Chondrocyte (in vitro differentiated cells): ENCODE measurements at places on chromosomes 12 and 14.

DNA sequence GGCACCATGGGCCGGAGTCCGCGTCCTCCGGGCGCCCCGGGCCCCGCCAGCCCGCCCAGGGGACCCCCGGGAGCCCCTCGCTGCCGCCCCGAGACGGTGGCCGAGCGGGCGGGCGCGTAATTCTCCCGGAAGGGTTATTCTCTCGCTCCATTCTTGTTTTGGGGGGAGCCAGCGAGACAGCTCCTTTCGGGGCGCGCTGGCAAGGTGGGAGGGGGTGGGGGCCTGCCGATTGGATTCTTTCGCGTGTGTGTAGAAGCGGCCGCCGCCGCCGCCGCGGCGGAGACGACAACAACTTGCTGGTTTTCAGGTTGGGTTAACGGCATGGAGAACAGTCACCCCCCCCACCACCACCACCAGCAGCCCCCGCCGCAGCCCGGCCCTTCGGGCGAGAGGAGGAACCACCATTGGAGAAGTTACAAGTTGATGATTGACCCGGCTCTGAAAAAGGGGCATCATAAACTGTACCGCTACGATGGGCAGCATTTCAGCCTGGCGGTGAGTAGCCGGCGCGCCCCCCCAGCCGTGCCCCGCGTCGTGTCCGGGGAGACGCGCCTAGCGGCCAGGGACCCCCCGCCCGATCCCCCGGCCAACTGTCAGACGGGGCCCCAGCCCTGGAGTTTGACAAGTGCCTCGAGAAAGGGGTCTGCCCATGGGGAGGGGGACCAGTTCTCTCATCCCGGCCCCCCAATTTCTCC lies 755 bp downstream of the SETD1B start:
- peak overlapping the region; percentile 93 for H3K4me3 ChIP-seq
- H3K27ac ChIP-seq: peak overlapping the region; percentile 97

DNA sequence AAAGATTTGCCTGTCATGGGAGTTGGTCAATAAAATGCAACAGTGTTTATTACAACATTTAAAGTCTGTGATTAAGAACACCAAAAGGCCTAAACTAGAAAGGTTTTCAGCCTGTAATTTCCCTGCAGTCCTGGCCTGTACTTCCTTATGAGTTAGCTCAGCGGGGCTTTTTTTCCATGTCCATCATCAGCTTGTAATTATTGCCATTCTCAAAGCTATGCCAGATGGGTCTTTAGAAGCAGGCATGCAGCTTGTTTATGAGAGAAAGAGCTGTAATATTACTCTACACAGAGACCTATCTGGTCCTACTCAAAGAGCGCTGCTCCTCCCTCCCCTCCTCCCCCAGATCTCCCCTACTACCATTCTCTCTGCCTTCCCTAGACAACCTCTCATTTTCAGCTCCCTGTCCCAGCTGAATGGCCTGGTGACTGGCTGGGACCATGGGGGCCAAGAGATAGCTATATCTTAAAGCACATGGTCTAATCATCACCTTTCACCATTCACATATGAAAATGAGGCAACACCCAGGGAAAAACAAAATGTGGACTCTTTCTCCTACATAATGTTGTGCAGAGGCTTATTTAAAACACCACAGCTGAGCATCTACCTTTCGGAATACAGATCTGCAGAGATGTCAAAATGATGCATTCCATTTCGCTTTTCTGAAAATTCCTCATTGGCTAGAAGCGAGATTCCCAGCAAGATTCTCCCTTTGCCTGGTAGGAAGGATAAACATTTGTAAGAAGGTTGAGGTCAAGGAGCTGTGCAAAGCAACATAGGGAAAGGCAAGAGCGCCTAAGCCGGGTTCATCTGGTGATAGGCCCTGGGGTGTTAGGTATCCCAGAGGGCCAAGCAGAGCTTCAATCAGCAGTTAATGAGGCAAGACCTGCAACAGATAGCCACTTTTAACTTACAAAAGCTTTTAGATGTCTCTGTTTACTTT lies 209.7 kb upstream of the CDKN3 start:
- H3K27me3 ChIP-seq: no peaks in the 10 kb centered on the region
- no peak for DNase-seq
- peaks cover 21% of the 10 kb centered on the region for H3K4me1 ChIP-seq
- H3K4me3 ChIP-seq: no peak overlapping the region
- H3K27ac ChIP-seq: no peak overlapping the region
- H3K36me3 ChIP-seq: no peaks in the 10 kb centered on the region

- H3K4me3 ChIP-seq: no peak overlapping the region
- H3K36me3 ChIP-seq: no peaks in the 10 kb centered on the region
- no peaks in the 10 kb centered on the region for H3K27me3 ChIP-seq
- DNase-seq: no peak
Measured at GRCh38 chr12:110561471-110562201, 21.5 kb downstream of the PPTC7 start.

GRCh38 chr12:12870465-12870864 lies 20.9 kb upstream of the GPRC5A start:
- H3K27me3 ChIP-seq: no peaks in the 10 kb centered on the region
- no peak overlapping the region for H3K4me3 ChIP-seq
- H3K27ac ChIP-seq: peak overlapping the region; percentile 89
- H3K36me3 ChIP-seq: peaks cover 6% of the 10 kb centered on the region
- H3K4me1 ChIP-seq: peaks cover 45% of the 10 kb centered on the region

GRCh38 chr12:130776857-130777339 lies 60.8 kb upstream of the RIMBP2 start:
- peaks cover 26% of the 10 kb centered on the region for H3K4me1 ChIP-seq
- H3K36me3 ChIP-seq: peaks cover 9% of the 10 kb centered on the region
- H3K27ac ChIP-seq: peak overlapping the region; percentile 87
- H3K4me3 ChIP-seq: peak overlapping the region; percentile 64
- no peaks in the 10 kb centered on the region for H3K27me3 ChIP-seq
- no peak for DNase-seq

DNA sequence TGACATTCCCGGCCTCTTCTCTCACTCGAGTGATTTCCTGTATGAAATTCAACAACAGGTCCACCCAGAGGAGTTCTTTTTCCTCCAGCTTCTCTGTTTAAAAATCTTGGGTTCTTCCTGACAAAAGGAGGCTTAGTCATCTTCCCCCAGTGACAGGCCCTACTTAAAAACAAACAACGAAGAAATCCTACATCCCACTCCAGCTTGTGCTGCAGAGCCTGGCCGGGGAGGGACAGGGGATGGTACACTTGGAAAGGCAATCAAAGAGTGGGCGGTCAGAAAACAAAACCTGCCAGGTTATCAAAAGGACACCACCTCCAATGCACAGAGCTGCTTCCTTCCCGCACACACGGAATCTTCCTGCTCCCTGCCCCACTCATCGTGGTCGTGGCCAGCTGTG lies 101.3 kb downstream of the CACNA1C start:
- no peak overlapping the region for H3K4me3 ChIP-seq
- H3K4me1 ChIP-seq: peaks cover 34% of the 10 kb centered on the region
- DNase-seq: no peak
- H3K27ac ChIP-seq: peak overlapping the region; percentile 88
- peaks cover 2% of the 10 kb centered on the region for H3K36me3 ChIP-seq

DNA sequence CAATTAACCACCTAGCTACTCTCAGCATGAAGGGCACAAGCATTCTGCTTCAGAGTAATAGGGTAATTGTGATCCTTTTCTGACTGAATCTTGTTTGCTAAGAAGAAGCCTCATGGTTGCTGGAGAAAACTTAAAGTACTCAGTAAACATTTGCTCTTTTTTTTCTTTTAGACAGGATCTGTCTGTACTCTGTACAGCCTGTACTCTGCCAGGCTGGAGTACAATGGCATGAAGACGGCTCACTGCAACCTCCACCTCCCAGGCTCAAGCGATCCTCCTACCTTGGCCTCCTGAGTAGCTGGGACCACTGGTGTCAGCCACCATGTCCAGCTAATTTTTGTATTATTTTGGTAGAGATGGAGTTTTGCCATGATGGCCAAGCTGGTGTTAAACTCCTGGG lies 12.4 kb downstream of the PPP1R13B start:
- H3K36me3 ChIP-seq: no peaks in the 10 kb centered on the region
- H3K4me1 ChIP-seq: no peaks in the 10 kb centered on the region
- H3K4me3 ChIP-seq: no peak overlapping the region
- no peak overlapping the region for H3K27ac ChIP-seq
- no peak for DNase-seq
- no peaks in the 10 kb centered on the region for H3K27me3 ChIP-seq

GRCh38 chr12:92702754-92703679 lies at the start of gene PLEKHG7:
PLEKHG7 (plus strand) TSS chr12:92702989; CDS start chr12:92706632, 3,643 bp downstream.
- H3K27me3 ChIP-seq: no peaks in the 10 kb centered on the region
- no peaks in the 10 kb centered on the region for H3K4me1 ChIP-seq
- H3K36me3 ChIP-seq: no peaks in the 10 kb centered on the region
- no peak within 1 kb of the TSS for H3K27ac ChIP-seq

- H3K27ac ChIP-seq: no peak overlapping the region
- no peak for DNase-seq
- H3K36me3 ChIP-seq: no peaks in the 10 kb centered on the region
- H3K4me3 ChIP-seq: no peak overlapping the region
Measured at GRCh38 chr12:84698576-84699333, 213.8 kb downstream of the SLC6A15 start.
